RPMI7951 (cell line): ENCODE measurements at places on chromosomes 5 and 9.
A peak's percentile ranks its signal among the peaks of the same experiment; 100 is the strongest.

DNA sequence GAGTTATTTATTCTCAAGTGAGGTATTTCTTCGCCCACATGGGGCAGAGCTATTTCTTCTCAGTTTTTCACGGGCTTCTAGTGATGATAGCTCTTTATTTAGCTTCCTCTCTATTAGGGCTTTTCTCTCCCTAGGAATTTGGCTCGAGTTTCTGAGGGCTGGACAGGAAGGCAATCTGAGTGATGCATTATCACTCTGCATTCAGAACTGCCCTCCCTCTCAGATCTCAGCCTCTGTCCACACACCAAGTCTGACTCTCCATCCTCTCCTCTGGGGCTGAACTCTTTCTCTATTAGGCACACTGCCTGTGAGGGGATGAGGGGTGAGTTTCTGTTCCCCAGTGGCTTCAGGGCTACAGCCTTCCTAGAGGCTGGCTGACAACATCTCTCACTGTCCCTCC, 14.9 kb upstream of the SCAMP1 start:
- no peak for DNase-seq

DNA sequence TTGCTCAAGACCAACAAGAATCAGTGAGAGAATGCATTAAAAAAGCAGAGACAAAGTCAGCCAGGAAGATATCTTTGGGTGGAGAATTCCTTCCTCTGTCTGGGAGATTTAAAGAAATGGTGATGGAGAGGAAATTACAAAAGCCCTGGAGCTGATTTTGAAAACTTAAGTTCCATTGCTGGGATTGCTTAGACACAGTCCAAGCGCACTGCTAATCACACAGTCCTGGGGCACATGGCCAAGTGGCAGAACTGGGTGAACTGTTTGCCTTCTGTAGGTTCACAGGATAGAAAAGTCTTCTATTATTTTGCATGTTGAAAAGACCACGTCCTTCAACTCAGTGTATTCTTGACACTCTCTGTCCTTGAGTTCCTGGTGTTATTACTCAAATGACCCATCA, 284.9 kb upstream of the FBXL7 start:
- no peak for DNase-seq

GRCh38 chr5:118371973-118372831, 616.1 kb downstream of the DTWD2 start:
- no peak for DNase-seq

GRCh38 chr9:87824216-87824875, 58.3 kb upstream of the SPATA31E1 start:
- no peak for DNase-seq

DNA sequence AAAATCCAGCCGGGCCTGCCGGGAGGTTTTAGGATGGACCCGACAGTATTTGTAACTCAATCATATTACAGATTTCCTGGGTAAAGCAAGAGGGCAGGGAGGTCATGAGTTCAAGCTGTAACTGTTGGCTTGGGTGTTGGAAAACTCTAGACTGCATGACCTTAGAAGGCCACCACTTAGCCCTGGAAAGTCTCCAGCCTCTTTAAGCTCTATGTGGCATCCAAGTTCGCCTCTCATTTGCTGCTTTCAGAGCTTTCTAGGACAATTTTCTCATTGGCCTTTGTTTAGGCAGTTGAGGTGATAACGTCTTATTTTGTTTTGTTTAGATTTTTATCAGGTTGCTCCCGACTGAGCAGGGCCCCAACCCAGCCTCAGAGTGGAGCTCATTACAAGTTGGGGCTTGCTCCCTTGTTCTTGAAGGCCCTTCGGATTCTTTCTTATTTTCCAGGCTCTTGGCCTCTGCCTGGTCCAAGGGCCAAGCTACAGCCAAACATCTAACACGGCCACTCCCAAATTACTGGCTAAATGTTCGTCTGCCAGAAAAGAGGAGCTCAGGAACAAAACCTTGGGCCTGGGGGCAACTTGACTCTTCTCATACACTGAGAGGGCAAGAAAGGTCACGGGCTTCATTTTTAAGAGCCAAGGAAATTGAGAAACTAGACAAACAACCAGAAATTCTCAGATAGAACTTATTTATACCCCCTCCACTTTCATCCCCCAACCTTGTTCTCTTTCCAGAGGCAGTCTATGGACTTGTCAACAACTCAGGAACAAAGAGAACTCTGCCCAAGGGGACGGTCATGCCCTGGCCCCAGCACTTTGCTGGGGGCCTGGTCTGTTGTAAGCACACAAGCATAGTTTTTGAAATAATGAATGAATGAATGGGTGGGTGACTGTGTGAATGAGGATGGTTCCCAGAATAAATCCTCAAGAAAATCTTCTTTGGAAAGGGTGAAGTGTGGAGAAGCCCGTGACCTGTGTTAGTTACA, 526.9 kb downstream of the BNC2 start:
- no peak for DNase-seq

- no peak for DNase-seq
Observed at GRCh38 chr9:69658987-69659675, 13.0 kb downstream of the APBA1 start.

GRCh38 chr5:35342664-35343063, 112.4 kb upstream of the PRLR start:
- no peak for DNase-seq

DNA sequence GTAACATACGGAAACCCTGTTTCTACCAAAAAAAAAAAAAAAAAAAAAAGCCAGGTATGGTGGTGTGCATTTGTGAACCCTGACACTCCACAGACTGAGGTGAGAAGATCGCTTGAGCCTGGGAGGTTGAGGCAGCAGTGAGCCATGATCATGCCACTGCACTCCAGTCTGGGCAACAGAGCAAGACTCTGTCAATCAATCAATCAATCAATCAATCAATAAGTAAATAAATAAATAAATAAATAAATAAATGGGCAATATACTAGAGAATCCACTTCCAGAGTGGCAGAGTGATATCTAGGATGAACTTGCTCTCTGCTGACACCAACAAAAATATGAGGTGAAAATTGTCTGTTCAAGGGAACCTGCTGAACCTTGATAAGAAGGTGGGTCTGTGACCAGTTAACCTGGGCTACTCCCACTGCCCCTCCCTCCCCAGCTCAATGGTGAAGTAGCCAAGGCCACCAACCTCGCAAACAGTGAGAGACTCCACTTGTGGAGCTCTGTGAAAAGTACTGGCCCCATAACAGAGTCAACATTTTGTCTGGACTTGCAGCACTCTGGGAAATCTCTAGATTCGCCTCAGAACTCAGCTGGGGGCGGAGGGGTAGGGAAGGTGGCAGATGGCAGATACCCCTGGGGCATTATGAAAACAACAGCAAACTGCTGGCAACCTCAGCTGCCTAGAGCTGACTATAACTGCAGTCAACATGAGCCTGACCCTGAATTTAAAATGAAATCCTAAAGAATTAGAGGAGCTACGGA, 163.7 kb downstream of the ROR2 start:
- DNase-seq = no peak

- DNase-seq = no peak
Observed at GRCh38 chr5:76500633-76501393, 97.7 kb downstream of the IQGAP2 start.

- DNase-seq = peak; percentile 91
Observed at GRCh38 chr9:115170358-115171073, 52.6 kb upstream of the TNC start.

- no peak for DNase-seq
Observed at GRCh38 chr9:93967020-93967803, 12.1 kb upstream of the BARX1 start.

DNA sequence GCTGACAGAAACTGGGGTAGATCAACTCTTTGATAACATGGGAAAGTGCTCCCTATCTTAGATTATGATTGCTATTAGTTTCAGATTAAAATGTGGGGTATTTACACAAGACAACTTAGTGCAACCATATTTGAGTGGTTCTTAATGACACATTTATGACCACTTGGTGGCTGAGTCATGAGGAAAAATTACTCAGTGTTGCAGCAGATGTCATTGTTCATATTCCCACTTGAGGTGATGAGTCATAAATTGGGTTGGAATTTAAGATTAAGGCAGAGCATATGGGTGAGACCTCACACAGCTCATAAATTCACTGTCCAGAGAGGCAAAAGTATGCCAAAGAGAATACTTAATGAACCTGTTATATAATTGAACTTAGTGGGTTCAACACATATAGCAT, 408.3 kb downstream of the DMRT2 start:
- DNase-seq = peak; percentile 54

- no peak for DNase-seq
Observed at GRCh38 chr5:109853377-109853776, 163.7 kb downstream of the MAN2A1 start.

- no peak for DNase-seq
Observed at GRCh38 chr9:111436571-111436970, 47.6 kb downstream of the ECPAS start.

GRCh38 chr9:101736717-101737116, 1.7 kb downstream of the GRIN3A start:
- DNase-seq = no peak

GRCh38 chr5:167167191-167167795, 1124.2 kb upstream of the WWC1 start:
- DNase-seq = no peak

- no peak for DNase-seq
Observed at GRCh38 chr5:102834438-102834964, 79.4 kb downstream of the PAM start.

DNA sequence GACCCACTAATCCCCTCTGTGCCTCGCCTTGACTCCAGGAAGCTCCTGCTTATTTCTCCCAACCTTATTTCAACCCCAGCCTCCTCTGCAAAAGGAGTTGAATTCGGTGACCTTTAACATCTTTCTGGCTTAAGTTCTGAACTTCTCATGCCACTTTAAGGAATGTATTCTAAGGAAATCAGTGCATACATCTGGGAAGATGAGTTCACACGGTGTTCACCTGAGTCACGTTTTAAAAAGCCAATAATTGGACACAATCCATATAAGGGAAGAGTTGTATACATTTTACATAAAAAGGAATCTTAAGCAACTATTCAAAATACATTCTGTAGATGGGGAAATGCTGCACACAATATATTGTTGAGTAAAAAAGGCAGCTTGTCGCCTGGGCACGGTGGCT, 33.2 kb downstream of the FAT2 start:
- DNase-seq = no peak

DNA sequence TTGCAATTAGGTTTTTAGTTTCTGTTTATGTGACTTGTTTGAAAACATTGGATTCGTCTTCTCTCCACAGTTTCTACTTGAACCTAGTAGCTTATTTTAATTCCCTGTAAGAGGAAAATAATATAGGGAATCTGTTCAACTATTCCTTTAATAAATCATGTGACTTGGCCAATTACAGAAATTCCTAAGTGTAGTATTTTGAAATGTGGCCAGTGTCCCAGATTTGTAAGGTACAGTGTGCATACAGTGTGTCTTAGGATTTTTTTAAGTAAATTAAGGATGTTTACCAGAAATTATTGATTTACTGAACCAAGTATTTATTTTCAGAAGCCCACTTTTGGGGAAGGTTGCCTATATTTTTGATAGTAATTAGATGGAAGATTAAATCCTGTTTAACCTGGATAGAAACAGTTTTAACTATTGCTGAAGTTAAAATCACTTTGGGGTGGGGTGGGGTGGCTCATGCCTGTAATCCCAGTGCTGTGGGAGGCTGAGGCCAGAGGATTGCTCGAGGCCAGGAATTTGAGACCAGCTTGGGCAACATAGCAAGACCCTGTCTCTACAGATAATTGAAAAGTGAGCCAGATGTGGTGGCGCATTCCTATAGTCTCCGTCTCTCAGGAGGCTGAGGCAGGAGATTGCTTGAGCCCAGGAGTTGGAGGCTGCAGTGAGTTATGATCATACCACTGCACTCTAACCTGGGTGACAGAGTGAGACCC, 36.9 kb downstream of the G3BP1 start:
- no peak for DNase-seq

DNA sequence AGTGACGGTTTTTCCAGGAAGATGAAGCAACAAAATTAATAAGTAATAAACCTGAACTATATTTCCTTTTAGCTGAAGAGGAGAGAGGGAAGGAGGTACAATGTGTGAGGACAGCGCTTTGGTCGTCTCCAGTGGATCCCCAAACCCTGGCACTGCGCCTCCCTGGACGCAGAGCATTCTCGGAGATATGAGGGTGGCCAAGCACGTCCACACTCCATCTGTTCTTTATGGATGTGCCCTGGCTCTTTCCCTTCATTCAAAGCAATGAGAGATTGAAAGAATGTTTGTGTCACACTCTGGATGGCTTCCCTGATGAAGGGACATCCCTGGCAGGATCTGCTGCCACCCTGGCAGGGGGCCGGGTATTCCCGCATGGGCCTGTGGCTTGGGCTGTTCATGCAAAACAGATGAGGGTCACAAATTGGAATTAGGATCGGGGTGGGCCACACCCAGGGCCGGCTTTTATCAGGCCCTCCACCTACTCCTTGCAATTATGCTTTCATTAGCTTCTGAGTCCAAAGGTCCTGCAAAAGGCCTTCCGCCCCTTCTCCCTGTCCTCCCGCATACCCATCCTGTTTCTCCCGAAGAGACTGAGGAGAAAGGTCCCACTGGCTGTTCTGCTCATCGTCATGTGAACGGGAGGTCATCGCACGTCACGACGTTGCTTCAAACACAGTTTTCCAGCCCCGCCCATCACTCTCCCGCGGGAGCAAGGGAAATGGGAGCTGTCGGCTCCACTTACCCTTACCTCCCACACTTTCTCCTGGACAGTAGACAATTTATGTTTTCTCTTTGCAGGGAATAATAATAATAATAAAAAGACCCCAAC, 286.1 kb upstream of the IRX4 start:
- DNase-seq = no peak

GRCh38 chr9:87714819-87715218, 11.1 kb upstream of the CTSL start:
- DNase-seq = peak; percentile 75

GRCh38 chr9:105021917-105022316, 94.0 kb upstream of the ABCA1 start:
- no peak for DNase-seq

GRCh38 chr5:97750576-97750975, 567.5 kb upstream of the RIOK2 start:
- no peak for DNase-seq

GRCh38 chr9:6759185-6759977, 1.6 kb downstream of the KDM4C start:
- peak; percentile 83 for DNase-seq

GRCh38 chr9:134192951-134193731, 28.8 kb upstream of the RNU6ATAC start:
- no peak for DNase-seq

GRCh38 chr9:21141427-21141882, at the start of gene IFNW1:
Gene IFNW1 (minus strand): TSS chr9:21141832. CDS start chr9:21141570, 262 bp downstream.
- DNase-seq = peak; percentile 32

- DNase-seq = no peak
Observed at GRCh38 chr5:32779754-32780415, 68.8 kb downstream of the NPR3 start.

DNA sequence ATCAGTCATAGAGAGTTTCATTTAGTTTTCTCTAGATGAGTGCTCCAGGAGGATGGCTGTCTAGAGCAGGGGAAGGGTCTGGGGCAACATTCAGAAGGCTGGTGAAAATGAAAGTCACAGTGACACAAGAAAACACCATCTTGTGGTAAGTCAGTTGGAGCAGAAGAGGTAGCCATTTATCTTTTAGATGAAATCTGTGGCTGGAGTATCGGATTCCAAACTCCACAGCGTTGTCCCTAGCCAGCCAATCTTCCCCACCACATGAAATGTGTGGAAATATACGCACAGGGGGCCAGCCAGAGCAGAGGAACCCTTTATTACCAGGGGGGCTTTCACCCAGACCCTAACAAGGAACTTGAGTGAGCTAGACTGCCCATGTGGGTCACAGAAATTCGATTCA, 15.9 kb upstream of the TNFAIP8 start:
- no peak for DNase-seq
